Femur (tissue), 1 donor: ENCODE measurements at places on chromosomes 16 and 17.
A peak's percentile ranks its signal among the peaks of the same experiment; 100 is the strongest.

DNA sequence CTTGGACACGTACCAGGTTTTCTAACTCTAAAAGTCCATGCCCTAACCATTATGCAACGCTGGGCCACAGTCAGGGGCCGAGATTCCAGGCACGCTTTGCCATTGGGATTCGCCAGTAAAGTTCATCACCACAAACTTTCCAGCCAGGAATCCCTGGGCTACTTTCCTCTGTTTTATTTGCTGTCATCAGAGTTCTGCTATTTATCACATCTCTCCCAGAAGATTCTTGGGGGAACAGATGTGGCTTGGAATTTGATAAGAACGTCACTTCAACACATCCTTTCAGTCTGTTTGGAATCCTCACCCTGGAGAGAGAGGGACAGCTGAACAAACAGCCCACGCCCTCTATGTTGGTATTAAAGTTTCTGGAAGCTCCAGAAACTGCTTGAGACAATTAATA, 109.6 kb upstream of the CACNG3 start:
- DNase-seq: no peak

DNA sequence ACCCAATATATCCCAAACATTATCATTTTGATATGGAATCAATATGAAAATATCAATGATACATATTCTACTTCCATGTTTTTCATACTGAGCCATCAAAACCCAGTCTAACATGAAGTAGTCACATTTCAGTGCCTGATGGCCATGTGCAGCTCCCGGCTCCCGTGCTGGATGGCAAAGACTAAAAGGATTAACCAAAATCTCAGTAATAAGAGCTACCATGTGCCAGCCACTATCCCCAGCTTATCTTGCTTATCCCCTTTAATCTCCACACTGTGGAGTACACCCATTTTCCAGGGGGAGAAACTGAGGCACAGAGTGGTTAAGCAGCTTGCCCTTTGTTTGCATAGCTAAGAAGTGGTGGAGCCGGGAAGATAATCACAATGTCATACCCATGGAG, 9.2 kb downstream of the CD300LG start:
- no peak for DNase-seq

GRCh38 chr16:50017553-50017952, 7.5 kb upstream of the CNEP1R1 start:
- DNase-seq: no peak

GRCh38 chr17:30905742-30906100, 317 bp downstream of the TEFM start:
- DNase-seq: no peak

- no peak for DNase-seq
These were observed 77.8 kb downstream of the MYH10 start for GRCh38 chr17:8552577-8553320.

DNA sequence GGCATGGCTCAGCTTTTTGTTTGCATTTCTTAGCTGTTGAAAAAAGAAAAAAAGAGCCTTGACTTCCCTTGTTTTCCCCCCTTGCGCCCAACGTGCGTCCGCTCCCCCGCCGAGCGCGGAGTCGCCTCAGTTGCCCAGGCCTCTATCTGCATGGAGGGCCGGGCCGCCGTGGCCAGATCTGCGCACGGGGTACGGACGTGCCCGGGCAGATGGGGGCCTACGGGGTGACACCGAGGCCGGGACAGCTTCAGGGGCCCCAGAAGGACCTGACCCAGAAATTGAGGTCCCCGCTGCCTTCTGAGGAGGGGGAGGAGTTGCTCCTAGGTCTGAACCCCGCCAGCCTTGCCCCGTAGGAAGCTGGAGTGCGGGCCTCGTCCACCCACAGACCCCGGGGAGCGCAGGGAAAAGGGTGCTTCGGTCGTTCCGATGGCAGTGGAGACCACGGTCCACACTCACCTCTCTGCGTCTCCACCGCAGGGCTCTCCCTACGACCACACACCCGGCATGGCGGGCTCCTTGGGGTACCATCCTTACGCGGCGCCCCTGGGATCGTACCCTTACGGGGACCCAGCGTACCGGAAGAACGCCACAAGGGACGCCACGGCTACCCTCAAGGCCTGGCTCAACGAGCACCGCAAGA, 1.5 kb downstream of the IRX5 start:
- no peak for DNase-seq

- DNase-seq: no peak
These were observed 317.0 kb downstream of the MAF start for GRCh38 chr16:79283578-79283977.

DNA sequence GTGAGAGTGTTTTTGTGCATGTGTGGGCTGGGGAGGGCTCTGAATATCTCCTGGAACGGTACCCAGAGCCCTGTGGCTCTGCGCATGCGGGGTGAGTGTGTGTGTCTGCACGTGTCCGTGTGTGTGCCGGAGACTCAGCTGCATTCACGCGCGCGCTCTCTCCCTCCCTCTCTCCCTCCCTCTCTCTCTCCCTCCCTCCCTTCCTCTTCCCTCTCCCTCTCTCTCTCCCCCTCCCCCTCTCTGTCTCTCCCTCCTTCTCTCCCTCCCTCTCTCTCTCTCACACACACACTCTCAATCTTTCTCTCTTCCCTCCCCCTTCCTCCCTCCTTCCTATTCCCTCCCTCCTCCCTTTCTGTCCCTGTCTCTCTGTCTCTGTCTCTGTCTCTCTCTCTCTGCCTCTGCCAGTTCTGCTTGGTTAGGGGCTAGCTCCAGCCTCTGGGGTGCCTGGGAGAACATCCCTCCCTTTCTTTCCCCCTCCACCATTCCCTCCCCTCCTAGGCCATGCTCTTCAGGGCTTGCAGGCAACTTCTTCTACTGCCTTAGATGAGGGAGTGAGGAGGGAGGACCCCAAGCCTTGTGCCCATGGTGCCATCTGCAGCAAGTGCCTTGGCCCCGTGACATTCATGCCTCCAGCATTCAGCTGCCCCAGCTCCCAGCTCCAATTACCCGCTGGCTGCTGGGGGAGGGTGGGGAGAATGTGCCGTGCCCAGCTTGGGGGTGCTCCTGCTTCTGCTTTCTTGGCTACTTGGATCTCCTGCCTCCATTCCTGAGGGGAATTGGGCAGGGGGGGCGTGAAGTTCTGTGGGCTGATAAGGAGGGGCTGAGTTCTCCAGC, 6.4 kb downstream of the THRA start:
- peak; percentile 94 for DNase-seq

GRCh38 chr17:21217346-21217745, 3.4 kb upstream of the TMEM11 start:
- no peak for DNase-seq

- no peak for DNase-seq
These were observed 52.3 kb upstream of the ADCY7 start for GRCh38 chr16:50213939-50214519.

- no peak for DNase-seq
These were observed 7.5 kb upstream of the CALB2 start for GRCh38 chr16:71350821-71351557.

GRCh38 chr17:8166731-8167130, 4.0 kb upstream of the VAMP2 start:
- no peak for DNase-seq

DNA sequence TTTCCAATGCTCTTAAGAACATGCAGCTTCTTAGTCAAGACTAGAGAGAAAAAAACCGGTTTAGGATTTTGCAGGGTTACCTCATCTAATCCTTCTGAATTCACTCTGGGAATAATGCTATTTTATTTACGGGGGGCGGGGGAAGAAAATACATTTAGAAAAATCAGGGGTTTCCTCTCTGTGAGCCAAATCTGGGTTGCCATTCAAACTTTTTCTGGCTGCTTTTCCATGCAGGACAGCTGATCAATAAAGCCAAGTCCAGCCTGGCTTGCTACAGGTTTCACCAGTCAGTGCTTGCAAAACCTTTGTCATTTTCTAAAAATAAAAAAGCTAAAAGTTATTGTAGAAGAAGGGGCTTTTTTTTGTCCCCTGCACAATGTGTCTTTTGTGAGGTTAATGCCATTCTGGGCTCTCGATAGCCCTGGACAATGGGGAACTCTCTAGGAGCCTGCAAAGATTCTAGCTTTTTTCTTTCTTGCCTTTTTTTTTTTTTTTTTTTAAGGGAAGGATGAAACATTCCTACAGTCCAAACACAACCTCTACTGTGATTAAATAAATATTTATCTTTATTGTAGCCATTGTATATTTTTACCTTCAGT, 13.1 kb upstream of the ZFHX3 start:
- peak; percentile 11 for DNase-seq

DNA sequence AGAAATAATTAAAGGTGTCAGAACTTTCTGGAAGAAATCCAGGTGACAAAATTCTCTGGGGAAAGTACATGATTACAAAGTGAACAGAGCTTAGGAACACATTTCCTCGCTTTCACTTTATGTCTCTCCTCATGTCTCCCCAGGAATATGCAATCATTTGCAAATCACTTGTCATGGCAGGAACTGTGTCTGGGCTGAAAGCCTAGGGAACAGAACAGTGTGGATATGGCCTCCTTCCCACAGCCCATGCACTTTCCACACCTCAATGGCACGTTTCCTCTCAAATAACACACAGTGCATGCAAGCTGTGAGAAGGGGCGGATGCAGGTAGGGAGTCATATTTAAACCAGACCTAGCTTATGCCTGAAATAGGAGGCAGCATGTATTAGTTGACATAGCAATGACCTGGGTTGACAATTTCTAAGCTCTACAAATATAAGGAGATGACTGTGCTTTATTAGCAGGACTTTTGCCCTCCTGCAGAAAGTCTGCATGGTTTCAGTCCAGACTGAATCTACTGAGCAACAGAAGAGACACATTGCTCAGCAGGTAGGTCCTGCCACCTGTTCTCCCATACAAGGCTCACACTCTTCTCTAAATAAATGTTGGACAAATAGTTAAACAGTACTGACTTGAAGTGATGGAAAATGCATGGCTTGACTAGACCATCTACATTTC, 236.0 kb upstream of the ELAC2 start:
- no peak for DNase-seq

GRCh38 chr17:2874189-2874686, 78.0 kb downstream of the RAP1GAP2 start:
- DNase-seq: no peak

GRCh38 chr16:50323335-50324011, 45.3 kb downstream of the BRD7 start:
- no peak for DNase-seq

DNA sequence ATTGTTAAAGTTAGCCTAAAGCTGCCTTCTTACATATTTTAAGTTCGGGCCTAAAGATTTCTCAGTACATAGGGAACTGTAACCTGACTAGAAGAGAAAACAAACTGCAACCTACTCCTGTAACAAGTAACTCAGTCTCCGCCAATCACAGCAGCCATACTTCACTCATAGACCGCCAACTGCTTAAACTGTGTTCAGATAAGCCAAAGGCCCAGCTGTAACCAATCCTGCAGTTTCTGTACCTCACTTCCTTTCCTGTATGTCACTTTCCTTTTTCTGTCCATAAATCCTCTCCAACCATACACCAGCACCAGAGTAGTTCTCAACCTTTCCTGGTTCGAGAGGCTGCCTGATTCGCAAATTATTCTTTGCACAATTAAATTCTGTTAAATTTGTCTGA, 41.5 kb downstream of the GLG1 start:
- DNase-seq: no peak

- no peak for DNase-seq
These were observed 37.7 kb upstream of the CDH3 start for GRCh38 chr16:68607443-68607842.

- DNase-seq: no peak
These were observed 66.6 kb upstream of the CLEC18B start for GRCh38 chr16:74487634-74488495.

DNA sequence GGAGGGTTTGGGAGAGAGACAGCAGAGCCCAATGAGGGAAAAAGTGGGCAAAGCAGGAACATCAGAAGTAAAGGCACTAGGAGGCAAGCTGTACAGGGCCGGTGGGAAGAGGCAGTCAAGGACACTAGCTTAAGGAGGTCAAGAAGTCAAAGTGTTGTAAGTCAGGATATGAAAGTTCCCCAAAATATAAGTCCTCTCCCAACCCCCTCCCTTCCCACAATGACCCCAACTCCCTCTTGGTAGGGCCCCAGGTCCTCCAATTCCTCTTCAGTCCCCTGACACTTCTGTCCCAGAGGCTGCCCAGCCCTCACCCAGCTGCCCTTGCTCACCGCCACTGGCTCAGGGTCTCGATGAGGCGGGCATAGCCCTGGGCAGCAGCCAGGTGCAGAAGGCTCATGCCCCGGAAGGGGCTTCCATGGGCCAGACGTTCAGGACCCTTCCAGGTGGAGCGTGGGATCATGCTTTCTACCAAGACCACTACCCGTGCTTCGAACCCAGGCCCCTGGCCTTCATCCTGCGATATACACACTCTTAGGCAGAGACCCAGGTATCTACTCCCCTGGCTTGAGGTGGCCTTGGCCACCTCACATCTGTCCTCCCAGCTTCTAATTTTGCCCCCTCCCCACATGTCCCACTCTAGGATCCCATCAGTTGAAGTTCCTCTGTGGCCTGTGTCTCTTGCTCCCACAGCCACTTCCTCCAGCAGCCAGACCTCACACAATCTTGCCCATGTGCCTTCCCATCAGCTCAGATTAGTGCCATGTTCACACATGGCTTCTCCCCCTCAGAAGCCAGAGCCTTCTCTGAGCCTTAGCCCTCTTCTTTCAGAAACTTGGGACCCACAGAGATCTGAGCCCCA, 5.9 kb upstream of the SPAG7 start:
- DNase-seq: no peak

DNA sequence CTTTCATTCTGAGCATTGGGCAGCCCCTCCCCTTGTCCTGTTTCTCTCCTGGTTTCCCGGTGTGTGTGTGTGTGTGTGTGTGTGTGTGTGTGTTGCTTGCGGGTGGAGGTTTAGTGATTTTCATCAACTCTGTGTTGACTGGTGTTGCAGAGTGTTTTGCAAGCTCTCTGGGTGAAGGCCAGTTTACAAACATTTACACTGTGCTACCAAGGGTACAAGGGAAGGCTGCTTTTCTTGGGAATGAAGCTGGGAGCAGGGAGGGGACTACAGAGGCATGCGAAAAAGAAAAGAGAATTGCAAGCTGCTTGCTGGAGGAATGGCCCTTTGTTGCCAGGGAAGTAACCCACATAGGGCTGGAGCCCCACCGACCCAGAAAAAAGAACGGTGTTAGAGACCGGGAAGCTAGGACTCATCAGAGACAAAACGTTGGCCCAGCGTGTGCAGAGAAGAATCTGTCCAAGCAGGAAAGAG, 29.6 kb downstream of the HS3ST3B1 start:
- DNase-seq: no peak

GRCh38 chr16:57150682-57151330, 35.0 kb downstream of the PSME3IP1 start:
- no peak for DNase-seq

- DNase-seq: no peak
These were observed at the start of gene FDXR for GRCh38 chr17:74872313-74873036. Gene FDXR (minus strand): TSS chr17:74872994. CDS start chr17:74872944, 50 bp downstream.

GRCh38 chr17:67585077-67585602, 132.6 kb upstream of the NOL11 start:
- no peak for DNase-seq

DNA sequence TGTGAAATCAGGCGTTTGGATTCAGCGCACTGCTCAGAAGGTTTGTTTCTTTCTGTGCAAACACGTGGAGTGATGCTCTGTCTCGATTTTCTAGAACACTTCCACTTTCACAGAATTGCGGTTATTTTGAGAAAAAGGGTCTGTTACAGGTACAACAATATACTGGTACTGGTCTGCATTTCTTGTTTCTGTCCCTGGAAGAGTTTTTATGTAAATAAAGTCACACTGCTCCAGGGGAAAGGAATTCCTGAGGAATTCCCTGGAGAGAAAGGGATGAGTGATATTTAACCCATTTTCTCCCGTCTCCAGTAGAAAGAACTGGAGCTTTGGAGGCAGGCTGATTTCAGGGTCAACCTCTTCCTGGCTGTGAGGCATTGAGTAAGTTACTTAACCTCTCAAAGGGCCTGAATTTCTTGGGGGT, 16.2 kb upstream of the RMI2 start:
- DNase-seq: no peak

GRCh38 chr16:22163806-22164205, 1.5 kb downstream of the SDR42E2 start:
- DNase-seq: no peak

GRCh38 chr16:68383858-68384257, 64.5 kb downstream of the SMPD3 start:
- no peak for DNase-seq
